ENCODE measurements at places on chromosomes 16 and 17.

- no peak for DNase-seq
These were observed 58.3 kb downstream of the RAI1 start for GRCh38 chr17:17739388-17740066.

DNA sequence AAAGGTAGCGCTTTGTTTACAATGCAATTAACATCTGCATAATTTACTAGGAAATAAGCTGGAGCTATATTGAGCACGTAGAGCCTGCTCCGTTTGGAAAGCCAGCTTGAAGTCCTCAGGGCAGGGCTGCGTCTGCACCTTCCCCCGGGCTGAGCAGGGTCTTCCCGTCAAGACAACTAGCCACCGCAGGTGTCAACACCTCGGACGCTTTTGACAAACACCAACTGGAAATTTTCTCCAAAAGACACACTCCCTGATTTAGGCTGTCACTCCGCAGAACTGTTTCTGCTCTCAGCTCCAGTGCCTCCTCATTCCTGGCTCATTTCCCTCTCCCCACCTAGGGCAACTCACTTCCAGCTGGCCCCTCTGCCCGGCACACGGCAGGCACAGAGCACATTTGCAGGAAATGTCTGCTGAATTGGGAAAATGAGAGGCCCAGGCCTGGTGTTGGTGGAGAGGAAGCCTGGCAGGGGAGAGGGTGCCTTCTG is 170.3 kb downstream of the MAF start:
- no peak for DNase-seq

DNA sequence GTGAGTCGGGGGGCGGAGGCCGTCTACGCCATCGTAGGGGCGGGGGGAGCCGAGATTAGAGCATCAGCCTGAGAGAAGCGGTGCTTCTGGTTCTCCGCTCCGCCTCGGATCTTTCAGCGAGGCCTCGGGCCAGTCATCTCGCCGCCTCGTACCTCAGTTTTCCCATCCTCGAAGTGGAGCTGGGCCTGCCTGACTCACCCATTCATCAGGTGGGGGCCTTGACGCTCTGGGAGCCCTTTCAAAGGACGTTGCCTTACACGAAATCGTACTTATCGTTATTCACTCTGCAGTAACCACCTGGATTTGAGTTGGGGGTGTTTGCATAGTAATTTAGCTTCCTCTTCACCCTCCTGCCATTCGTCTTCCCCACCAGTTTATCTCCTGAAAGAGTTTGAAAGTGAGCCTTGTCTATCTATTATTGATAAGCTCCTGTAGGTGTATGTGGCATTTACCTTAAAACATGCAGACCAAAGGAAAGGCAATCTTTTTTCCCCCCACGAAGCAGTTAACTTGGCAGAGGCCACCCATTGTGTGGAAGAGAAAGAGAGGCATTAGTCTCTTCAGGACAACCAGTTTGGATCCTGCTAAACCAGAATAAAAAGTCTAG is 674 bp downstream of the TAF15 start:
- no peak for DNase-seq

DNA sequence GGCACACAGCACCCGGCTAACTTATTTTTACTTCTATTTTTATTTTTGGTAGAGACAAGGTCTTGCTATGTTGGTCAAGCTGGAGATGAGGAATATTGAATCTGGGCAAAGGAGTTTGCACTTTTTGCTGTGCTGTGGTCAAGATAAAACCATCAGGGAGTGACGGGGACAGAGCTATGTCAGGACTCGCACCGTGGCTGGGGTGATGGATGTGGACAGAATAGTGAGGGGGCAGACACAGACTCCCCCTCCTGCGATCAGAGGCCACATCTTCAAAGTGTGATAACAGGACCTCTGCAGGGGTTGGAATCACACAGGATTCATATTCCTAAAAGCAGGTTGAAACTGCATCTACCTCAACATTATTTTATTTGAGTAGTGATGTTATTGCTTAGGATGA is 25.6 kb downstream of the IL21R start:
- DNase-seq, result no peak

DNA sequence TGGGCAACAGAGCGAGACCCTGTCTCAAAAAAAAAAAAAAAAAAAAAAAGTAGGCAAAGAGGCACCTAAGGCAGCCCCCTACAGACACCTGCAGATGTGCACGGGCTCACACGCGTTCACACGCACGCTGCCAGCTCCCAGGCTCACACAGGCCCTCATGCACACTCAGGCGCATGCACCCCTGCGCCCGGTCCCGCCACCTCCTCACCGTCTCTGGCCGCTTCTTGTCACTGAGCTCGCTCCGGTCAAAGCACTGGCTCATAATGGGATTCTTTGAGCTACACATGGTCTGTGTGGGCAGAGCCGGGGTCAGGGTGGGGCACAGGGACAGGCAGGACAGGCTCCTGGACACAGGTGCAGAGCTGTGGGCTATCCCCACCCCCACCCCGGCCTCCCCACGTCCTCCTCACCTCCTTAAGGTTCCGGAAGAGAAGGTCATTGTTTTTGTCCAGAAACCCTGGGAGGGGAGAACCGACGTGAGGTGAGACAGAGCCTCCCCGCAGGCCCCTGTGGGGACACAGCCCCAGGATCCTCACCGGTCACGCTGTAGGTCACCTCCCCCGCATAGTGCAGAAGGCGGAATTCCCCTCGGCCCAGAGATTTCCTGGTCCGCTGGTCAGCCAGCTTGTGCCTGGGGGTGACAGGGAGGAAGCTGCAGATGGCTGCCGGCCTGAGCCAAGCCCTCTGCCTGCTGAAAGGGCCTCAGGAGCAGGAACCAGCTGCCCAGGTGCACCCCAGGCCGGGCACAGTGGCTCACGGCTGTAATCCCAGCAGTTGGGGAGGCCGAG is 17.9 kb downstream of the MYO1C start:
- no peak for DNase-seq

GRCh38 chr17:33381201-33381600 is 88.1 kb upstream of the ASIC2 start:
- DNase-seq, result no peak

DNA sequence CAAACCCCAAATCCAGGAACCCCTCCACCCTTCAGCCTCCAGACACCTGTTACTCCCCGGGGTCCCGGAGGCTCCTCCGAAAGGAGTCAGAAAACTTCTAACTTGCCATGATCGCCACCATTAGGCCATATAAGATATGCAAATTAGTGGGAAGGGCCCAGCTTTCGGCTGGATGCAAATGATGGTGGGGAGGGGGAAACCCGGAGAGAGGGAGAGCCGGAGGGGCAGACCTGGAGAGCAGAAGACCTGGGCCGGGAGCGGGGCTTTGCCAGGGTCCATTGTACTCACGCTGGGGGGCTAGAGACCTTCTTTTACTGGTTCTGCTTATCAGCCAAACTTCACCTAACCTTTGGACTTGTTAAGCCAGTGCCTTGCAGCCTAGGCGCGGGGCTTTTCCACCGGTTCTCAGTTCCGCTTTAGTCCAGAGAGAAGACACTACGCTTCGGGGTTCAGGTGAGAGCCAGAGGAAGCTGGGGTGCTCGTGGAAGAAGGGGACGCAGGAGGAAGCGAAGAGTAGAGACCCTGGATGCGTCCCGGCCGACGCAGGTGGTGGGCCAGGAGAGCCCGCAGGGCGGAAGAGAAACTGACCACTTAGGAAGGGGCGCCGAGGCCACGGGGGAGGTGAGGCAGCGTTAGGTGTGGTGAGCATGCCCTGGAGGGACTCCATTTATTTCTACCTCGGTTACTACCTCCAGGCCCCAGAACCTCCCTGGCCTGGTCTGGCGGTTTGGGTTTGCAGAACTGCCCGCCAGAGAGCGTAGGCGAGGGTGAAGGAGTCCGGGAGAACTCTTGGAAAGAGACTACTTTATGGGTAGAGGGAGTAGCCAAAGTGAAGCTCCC is at the start of gene HNF1B:
Gene HNF1B (minus strand): TSS at position 99 of the 840 bp plus-strand sequence. CDS start 175 bp downstream, outside the sequence.
- peak; percentile 8 for DNase-seq

GRCh38 chr17:47990962-47991731 is 20.2 kb downstream of the CDK5RAP3 start:
- DNase-seq, result no peak

- peak; percentile 75 for DNase-seq
These were observed 1.9 kb downstream of the MNT start for GRCh38 chr17:2398655-2399571.

- DNase-seq, result no peak
These were observed at the start of gene BICDL2 for GRCh38 chr16:3036726-3037315. Gene BICDL2, minus strand, starts transcription at chr16:3036944. Its CDS starts 1,448 bp downstream, at chr16:3035496.

DNA sequence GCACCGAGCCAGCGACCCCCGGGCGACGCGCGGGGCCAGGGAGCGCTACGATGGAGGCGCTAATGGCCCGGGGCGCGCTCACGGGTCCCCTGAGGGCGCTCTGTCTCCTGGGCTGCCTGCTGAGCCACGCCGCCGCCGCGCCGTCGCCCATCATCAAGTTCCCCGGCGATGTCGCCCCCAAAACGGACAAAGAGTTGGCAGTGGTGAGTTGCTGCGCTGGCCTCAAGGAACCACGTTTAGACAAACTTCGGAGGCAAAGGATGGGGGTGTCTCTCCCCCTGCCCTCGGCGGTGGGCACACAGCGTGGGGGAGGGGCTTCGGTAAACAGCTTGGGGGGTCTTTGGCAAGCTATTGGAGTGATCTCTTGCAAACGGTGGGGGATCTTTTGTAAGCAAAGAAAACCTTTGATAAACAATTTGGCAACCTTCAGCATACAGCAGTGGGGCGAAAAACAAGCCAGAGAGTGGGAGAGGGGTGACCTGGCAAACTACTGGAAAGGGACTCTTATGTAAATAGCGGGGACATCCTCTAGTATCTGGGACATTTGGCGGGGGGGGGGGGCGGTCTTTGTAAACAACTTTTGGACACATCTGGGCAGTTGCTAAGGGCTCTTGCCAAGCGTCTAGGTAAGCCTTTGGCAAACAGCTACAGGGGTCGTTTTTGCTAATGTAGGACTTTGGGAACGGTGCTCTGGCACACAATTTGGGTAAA is 587 bp downstream of the MMP2 start:
- no peak for DNase-seq

DNA sequence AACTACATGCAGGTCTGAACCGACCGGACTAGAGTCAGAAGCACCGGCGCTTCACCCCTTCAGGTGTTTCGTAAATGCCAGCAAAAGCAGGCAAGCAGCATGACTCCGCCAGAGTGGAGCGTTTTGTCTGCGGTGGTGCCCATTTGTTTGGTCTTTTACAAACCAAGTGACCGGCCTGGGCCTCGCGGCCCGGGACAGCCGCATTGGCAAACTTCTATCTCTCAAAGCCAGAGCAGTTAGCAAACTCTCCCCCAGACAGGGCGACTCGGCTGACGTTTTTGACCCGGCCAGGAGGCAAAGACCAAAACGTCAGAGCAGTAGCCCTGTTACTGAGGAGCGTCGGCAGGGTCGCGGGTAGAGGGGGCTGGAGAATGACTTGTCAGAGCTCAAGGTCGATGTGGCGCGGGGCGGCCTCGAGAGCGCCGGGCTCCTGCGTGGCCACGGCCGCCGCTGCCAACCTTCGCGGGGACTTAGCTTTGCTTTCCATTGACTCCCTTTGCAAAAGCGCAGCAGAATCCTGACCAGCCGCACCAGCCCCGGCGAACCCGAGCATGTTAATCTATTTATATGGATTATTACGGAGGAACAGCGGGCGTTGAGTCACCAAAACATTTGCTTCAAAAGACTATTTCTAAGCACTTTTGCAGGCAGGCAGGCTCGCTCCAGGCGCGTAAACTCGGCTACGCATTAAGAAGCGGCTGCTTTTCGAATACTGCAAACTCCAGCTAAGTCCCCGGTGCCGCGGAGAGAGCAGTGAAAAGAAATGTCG is 763 bp upstream of the SOX9 start:
- no peak for DNase-seq

GRCh38 chr16:85637808-85638647 is 24.9 kb downstream of the GSE1 start:
- DNase-seq, result no peak

DNA sequence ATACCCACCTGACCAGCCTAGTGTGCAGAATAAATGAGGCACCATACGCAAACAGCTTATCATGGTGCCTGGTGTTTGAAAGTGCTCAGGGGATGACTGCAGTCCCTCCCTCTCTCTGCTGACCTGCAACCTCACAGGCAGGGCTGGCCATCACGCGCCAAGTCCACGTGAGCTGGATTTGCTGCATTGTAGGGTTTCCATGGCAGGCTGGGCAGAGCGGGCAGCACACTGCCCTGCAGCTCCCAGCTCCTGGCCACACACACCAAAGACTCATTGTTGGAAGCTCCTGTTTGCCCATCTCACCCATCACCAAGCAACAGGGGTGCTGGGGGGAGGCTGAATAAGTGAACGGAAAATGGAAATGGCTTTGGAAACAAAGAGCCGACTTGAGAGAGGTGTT is 81.8 kb downstream of the IRX3 start:
- no peak for DNase-seq

- no peak for DNase-seq
These were observed 298.4 kb downstream of the MAP2K6 start for GRCh38 chr17:69712801-69713311.

- no peak for DNase-seq
These were observed 91.5 kb upstream of the NLRP1 start for GRCh38 chr17:5675625-5676421.

GRCh38 chr17:76529224-76530094 is 8.1 kb downstream of the CYGB start:
- DNase-seq, result no peak

DNA sequence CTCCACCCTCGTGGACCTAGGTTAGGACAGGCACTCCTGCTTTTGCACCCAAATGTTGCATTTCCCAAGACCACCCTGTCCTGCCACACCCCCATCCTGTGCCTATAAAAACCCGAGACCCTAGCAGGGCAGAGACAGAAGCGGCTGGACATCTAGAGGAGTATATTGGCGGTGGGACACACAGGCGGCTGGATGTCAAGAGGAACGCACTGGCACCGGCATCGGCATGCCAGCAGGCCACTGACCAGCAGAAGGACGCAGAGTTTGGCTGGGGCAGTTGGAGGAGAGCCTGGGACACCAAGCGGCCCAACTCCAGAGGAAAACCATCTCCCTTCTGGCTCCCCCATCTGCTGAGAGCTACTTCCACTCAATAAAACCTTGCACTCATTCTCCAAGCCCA is 14.7 kb upstream of the WFIKKN2 start:
- DNase-seq, result no peak

DNA sequence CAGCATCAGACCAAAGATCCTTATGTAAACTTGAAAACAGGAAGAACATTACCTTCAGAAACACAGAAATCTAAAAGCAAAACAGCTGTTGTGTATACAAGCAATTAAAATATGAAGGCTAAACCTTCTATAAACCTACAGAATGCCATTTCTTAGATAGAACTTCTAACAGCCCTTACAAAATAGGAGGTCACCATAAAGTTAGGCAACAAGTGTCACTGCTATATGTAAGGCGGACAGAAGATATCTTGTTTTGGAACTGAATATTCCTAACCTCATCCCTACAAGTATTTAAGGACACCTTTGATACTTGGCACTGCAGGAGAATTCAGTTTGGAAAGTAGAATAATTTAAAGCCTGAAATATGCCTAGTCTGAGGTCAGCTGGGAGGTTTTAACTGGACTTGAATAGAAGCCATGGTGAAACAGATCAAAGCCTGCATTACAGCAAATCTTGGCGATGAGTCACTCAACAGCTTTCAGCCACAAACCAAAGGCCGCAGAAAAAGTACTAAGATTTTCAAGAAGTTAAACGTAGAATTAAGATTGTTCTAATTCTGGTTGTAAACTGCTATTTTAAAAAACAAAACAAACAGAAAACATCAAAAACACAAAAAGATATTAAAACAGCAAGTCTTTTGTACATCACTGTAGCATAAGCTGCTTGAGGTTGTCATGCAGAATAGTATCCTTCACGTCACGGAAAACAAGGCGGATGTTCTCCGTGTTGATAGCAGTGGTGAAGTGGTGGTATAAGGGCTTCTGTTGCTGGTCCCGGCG is 42.7 kb downstream of the GNA13 start:
- peak; percentile 50 for DNase-seq

- peak; percentile 42 for DNase-seq
These were observed 1.1 kb downstream of the UNC13D start for GRCh38 chr17:75842963-75843576.

GRCh38 chr16:57803134-57803990 is 1.1 kb upstream of the KIFC3 start:
- DNase-seq, result no peak
